ENCODE measurements at places on chromosomes 12 and 14.

- DNase-seq, result no peak
These were observed 320.8 kb downstream of the ZFP36L1 start for GRCh38 chr14:68471964-68472508.

GRCh38 chr12:56596815-56597214 is 33.3 kb downstream of the BAZ2A start:
- no peak for DNase-seq

- DNase-seq, result no peak
These were observed 85.4 kb upstream of the CRY1 start for GRCh38 chr12:107178776-107179175.

DNA sequence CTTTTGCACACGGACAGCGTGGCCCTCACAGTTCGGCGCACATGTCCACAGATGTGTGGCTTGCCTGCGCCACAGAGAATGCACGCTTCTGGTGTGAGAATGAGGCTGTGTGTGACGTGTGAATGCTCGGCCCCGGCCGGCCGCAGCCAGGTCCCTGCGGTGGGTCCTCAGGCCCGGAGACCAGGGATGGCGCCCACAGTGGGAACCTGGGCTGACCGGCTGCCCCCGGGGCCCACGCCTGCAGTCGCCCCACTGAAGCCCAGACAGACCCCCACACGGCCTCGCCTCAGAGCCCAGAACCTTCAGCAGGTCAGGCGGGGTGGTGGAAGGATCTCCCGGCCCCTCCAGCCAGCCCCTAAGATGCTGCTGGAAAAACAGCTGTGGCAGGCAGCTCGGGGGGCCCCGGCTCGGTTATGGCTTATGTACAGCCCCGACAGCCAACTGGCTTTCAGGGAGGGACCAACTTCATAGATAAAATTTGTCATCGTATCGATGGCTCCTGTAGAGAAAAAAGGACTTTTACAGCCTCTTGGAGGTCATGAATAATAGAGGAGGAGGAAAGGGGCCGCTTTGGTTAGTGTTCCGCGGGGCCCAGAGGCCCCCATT is 4.5 kb upstream of the C14orf180 start:
- DNase-seq, result no peak

GRCh38 chr12:103848143-103848542 is 7.1 kb upstream of the NT5DC3 start:
- no peak for DNase-seq

GRCh38 chr12:44526655-44527182 is 349.4 kb downstream of the NELL2 start:
- DNase-seq, result no peak

- no peak for DNase-seq
These were observed 158.2 kb downstream of the FOXN3 start for GRCh38 chr14:89258728-89259273.

- no peak for DNase-seq
These were observed 43.5 kb downstream of the DRAM1 start for GRCh38 chr12:101920906-101921305.

- DNase-seq, result no peak
These were observed 584 bp downstream of the ACSM4 start for GRCh38 chr12:7304456-7304855.

GRCh38 chr12:29599381-29599780 is 101.9 kb upstream of the OVCH1 start:
- DNase-seq, result no peak

- no peak for DNase-seq
These were observed 86.6 kb downstream of the CDK17 start for GRCh38 chr12:96313606-96314005.

DNA sequence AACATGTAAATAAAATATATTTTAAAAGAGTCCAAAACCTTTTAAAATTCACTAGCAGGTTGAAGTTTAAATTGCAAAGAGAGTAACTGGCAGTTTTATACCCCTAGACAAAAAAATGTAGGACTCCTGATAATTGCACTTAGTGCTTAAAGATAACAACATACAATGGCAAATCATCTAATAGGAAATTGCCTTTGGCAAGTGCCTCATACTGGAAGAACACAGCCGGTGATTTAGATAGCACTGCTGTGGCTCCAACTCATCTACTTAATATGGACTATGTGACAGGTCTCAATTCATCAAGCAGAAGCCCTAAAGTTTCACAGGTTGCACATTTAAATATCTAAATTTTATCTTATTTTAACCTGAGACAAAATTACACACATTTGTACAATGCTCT is 13.4 kb downstream of the C12orf50 start:
- no peak for DNase-seq

GRCh38 chr12:71865166-71865713 is 25.7 kb downstream of the TBC1D15 start:
- no peak for DNase-seq

- DNase-seq, result no peak
These were observed 534.2 kb downstream of the LRFN5 start for GRCh38 chr14:42140831-42141279.

DNA sequence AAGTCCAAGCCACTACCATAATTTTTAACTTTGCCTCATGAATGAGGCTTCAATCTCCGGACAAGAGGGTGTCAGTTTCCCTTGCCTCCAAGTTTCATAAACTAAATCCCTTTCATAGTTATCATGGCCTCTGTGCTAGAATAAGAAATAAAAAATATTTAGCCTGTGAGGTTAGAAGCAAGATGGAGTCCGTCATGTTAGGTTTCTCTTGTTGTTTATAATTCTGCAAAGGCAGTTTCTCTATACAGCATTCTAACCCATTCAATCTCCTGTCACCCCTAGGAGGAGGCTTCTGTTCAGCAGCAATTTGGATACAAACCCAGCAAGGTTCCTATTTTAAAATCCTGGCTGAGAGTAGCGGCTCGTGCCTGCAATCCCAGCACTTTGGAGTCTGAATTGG is 15.8 kb upstream of the RAN start:
- DNase-seq, result no peak

DNA sequence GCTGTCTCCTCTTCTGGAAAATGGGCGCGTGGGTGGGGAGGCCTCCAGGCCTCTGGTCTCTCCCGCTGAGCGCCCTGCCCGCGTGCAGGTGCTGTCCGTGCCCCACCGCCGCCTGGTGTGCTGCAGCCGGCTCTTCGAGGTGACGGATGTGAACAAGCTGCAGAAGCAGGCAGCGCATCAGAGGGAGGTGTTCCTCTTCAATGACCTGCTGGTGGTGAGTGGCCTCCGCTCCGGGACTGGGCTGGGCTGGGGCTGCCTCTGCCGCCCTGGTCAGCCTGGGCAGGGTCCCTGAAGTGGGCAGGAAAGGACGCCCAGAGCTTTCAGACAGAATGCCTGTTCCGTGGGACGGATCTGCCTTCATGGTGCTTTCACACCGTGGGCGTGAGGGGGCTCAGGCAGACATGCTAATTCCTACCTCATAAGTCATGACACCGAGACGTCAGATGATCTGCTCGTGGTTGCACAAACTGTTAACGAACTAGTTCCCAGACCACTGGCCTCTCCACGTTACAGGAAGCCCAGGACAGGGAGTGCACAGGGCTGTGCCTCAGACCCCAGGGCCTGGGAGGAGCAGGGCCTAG is 50.5 kb downstream of the SLC6A12 start:
- no peak for DNase-seq

DNA sequence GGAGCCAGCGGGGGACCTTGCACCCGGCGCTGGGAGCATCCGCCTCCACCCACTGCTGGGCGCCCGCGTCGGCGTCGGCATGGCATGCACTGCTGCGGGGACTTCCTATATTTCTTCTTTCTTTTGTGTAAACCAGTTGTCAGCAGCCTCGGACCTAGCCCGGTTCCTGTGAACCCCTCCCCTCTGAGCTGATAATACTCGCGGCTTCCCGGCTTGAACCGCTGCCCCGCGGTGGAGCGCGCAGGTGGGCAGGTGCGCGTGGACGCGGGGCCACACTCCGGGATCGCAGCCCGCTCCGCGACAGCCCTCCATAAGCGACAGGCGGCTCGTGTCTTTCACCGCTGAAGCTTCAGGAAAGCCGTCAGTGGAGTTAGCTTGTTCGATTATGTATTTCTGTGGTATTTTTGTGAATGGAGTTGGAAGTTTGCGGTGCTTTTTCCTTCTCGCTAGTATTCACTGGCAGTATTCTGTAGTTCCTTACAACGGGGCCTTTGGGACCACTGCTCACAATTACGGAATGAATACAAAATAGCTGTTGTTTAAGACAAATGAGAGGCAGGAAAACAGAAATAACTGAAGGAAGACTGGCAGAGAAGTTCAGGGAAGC is 870 bp downstream of the BMAL2 start:
- no peak for DNase-seq

GRCh38 chr14:101665478-101666078 is 95.9 kb upstream of the PPP2R5C start:
- no peak for DNase-seq

GRCh38 chr12:99427104-99427503 is 220.4 kb upstream of the GARIN6 start:
- DNase-seq, result no peak

DNA sequence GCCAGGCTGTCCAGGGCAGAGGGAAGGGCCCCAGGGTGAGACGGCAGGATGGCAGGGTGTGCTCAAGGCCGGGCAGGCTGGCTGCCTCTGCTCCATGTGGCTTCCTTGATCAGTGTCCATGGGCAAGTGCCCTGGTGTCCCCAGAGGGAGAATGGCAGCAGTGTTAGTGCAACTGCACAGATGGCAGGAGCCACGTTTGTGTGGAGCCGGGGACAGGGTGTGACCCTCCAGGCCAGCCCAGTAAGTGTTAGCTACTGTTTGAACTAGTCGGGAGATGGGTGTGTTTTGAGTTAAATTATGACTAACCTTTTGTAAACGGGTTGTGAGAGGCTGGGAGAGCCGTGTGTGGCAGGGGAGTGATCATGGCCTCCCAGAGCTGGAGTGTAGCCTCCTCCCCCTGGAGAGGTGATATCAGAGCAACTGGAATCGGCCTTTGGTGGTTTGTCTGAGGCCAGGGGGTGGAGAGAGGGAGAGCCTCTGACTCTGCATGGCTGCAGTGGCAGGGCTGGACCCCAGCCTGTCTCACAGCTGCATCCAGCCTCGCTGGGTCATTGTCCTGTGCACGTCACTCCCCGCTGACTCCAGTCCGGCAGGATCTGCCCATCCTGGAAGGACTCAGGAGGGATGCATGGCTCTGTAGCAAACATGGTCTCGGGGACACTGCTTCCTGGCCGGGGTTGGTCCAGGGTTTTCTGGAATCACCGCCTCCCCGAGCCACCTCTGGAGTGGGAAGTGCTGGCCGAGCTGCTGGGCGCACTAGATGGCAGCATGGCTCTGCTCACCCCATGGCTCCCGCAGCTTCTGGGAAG is 27.8 kb downstream of the AACS start:
- no peak for DNase-seq

- DNase-seq, result no peak
These were observed 287.7 kb downstream of the BTG1 start for GRCh38 chr12:91857813-91858542.

DNA sequence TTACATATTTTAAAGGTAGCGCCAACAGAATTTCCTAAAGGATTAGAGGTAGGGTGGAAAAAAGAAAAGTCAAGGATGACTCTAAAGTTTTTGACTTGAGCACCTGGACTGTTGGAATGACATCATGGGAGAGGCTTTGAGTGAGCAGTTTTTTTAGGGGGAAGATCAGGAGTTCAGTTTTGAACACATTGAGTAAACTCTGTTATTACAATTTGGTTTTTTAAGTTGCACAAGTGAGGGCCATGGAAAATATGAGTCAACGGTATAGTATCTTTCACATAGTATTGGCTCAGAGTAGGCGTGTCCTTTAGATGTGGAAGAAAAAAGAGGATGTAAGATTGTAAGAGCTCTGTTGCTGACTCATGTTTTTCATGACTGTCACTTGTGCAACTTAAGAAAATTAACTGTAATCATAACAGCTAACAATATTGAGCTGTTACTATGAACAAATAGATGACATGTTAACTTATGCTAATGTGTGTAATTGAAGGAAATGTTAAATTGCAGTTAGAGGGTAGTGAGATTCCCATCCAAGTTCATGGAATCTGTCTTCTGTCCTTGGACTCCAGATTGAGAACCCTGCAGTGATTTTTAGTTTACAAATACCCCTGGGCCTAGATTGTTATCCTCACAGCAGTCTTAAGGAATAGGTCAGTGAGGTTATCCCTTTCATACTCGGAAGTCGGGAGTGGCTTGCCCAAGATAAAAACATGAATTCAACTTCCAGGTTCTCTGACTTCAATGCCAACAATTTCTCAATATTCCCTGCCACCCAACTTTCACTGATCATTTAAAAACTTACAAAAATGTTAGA is 48.2 kb upstream of the ATP2B1 start:
- DNase-seq, result no peak

- DNase-seq, result no peak
These were observed 87.0 kb downstream of the GLT1D1 start for GRCh38 chr12:128940090-128940888.

- DNase-seq, result no peak
These were observed 68.6 kb downstream of the DNAH10 start for GRCh38 chr12:123830675-123831074.

DNA sequence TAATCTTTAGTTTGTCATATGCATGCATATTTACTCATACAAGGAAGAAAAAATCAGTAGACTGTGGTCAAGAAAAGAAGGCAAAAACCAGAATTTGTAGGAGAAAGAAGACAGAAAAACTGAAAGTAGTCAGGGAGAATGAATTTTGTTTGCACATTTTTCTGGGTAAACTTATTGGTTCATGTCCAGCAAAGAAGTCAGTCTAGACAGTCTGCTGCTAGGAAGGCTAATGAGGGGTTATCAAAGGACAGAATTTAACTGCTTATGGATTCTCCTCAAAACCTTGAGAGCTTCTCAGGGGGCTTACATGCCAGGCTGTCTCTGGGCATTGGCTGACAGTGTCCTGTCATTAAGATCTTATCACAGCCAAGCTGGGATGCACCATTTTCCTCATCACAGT is 293.9 kb downstream of the RPAP3 start:
- DNase-seq, result no peak

DNA sequence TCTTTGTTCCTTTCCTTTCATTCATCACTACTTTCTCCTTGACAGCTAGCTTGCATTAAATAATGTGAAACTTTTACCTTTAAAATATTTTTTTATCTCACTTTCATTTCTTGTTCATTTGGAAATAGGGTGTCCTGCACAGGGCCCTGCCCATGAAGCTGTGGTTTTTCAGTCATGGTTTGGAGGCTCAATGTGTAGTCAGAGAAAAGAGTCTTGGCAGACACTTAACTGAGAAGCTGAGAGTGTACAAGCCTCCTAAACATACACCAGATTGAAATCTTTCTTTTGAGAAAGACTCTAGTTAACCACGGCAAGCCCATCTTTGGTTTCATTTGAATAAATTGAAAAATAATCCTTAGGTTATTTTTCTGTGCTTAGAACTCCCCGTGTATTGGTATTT is 74.2 kb downstream of the KICS2 start:
- no peak for DNase-seq
